ENCODE measurements at places on chromosomes 16 and 17.

GRCh38 chr16:396199-396598 lies 800 bp upstream of the NME4 start:
- no peak for DNase-seq

GRCh38 chr17:43846963-43847371 lies at the start of gene CD300LG:
Gene CD300LG (plus strand): TSS chr17:43847176. CDS start chr17:43847217, 41 bp downstream.
- DNase-seq: no peak

GRCh38 chr17:65078441-65079160 lies 22.1 kb upstream of the GNA13 start:
- DNase-seq: no peak

DNA sequence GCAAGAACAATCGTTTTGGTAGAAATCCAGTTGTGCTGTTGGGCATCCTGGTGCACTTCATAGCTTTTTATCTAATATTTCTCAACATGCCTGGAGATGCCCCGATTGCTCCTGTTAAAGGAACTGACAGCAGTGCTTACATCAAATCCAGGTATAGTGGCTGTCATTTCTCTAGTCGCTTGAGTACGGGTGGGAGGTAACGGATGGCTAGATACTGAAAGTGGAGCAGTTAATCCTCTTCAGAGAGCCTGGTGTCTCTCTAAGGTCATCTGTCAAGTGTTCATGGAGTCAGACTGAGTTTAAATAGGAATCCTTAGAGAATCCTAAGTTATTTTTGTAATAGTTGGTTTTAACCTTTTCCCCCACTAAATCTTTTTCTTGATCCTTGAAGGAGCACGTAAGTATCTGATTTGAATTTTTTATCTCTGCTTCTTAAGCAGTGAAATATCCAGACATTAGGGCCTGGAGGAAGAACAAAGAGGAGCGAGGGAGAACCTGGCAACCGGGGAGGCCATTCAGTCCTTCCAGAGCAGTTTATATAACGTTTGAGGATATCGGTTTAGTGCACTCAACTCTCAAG lies 37.2 kb downstream of the MFSD11 start:
- DNase-seq: no peak
